ENCODE measurements at places on chromosomes 16 and 17.
A peak's percentile ranks its signal among the peaks of the same experiment; 100 is the strongest.

DNA sequence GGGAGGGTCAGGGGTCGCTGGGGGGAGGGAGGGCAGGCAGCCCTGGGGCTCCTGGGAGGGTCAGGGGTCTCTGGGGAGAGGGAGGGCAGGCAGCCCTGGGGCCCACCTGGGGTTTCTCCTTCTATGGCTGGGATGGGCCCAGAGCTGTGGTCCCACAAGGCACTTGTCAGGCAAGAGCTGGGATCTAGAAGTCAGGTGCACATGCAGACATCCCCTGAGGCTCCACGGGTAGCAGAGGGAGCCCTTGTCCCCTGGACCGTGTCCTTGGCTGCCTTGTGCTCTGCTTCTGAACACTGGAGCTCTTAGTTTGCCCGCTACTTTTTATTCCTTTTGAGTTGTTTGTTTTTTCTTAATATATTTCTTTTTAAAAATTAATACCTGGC, 1.8 kb downstream of the TUBB3 start:
- DNase-seq: peak; percentile 82

GRCh38 chr16:19132255-19132654, 18.5 kb downstream of the ITPRIPL2 start:
- no peak for DNase-seq

DNA sequence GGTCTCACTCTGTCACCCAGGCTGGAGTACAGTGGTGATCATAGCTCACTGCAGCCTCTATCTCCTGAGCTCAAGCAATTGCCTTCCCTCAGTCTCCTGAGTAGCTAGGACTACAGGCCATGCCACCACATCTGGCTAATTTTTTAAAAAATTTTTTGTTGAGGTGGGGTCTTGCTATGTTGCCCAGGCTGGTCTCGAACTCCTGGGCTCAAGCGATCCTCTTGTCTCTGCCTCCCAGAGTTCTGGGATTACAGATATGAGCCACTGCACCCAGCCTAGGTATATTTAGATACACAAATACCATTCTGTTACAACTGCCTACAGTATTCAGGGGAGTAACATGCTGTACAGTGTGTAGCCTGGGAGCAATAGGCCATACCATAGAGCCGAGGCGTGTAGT, 14.3 kb downstream of the POLR3E start:
- no peak for DNase-seq

DNA sequence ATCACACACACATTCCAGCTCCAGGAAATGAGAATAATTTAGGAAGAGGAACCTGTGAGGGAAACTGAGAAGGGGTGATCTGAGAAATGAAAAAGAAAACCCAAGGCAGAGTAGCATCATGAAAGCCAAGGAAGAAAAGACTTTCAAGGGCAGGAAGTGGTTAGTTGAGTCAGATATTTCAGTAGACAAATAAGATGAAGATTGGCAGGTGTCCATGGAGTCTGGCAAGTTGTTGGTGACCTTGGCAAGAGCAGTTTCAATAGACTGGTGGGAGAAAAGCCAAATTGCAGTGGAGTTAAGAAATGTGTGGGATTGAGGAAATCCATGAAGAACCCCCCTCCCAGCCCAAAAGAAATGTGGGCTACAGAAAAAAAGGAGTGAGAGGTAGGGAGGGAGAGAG, 10.7 kb downstream of the GNAO1 start:
- no peak for DNase-seq

DNA sequence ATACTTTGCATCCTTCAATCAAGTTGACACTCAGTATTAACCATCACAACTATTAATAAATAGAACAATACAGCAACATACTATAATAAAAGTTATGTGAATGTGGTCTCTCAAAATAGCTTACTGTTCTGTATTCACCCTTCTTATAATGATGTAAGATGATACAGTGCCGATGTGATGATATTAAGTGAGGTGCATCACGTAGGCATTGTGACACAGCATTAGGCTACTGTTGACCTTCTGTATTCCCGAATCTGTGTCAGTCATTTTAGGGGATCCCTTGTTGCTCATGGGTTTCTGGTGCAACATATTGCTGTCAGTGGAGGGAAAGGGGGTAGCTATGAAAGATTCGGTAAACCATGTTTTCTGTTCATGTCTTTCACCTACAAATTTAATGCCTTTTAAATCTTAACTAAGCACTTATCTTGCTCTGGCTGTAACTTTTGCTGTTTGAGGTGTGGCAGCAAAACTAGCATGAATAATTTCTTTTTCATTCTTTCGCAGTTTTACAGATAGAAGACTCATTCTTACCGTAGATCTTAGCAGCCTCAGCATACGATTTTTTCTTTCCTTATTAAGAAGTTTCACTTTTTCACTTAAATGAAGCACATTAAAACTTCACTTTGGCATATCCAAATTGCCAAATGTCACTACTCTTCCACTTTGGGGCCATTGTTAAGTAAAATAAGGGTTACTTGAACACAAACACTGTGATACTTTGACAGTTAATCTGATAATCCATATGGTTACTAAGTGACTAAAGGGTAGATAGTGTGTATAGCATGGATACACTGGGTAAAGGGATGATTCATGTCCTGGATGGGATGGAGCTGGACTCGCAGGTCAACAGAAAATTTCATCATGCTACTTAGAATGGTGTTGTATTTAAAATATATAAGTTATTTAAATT, 29.6 kb downstream of the NFAT5 start:
- no peak for DNase-seq

DNA sequence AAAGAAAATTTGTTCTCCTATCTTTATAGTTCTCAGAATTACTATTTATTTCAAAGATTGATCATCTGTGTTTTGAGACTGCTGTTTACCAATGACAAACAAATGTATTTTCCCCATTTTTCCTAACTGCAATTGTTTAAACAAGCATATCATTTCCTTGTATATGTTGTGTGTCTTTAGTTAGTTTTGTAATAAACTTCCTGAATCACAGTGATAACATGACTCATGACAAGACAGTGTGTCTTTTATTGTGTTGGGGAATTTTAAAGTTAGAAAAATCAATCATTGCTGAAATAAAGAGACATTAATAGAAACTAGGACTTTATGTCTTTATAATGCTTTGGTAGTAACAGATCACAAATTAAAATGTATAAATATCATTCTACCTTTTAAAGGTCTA, 348.5 kb downstream of the KCNJ2 start:
- DNase-seq: no peak

DNA sequence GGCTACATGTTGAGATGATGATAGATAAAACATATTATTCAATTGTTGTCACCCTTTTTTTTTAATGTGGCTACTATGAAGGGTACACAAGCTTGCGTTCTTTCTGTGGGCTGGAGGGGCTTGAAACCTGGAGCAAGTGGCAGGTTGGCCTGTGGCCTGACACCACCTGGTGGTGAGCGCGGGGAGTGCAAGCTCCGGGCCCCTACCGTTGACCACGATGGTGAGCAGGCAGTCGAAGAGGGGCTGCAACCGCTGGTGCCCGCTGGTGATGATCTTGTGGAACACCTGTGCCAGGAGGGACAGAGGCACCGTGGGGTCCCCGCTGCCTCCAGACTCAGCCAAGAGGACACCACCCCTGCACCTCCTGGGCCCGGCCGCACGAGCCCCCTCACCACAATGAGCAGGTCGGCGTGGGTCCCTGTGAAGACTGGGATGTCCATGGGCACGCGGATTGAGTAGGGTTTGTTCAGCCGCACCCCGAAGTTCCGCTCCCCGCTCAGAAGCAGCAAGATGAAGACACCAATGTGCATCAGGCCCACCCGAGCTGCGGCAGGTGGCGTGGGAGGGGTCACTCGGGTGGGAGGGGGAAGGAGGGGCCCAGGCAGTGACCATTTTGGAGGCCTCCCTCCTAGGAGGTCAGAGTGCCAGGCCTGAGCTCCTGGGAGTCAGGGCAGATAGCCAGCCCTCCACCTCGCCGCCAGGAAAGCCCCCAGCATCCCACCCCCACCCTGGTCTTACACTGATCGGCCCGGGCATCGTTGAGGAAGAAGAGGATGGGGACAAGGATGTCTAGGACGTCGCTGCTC, 14.4 kb downstream of the HID1 start:
- DNase-seq: peak; percentile 81

- DNase-seq: peak; percentile 54
Observed at GRCh38 chr17:10614536-10615155, 42.5 kb downstream of the MYH3 start.

- DNase-seq: no peak
Observed at GRCh38 chr17:8861495-8862181, 5.8 kb downstream of the PIK3R6 start.

Data from OCI-LY7 (cell line).